ENCODE measurements at places on chromosomes 6 and 20.

DNA sequence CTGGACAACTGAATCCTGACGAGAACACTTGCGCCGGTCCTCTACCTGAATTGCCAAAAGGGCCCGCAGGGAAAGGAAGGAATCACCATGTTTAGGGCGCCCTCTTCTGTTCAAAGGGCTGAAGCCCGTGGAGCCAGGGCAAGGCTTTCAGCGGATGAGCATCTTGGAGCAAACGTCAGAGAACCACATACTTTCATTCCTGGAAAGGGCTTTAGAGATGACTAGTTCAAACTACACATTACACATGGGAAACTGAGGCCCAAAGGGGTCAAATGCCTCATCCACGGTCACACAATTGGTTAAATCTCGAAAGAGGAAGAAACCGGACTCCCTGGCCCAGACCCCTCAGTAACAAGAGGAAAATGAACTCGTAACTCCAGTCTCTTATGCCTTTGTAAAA lies 11.5 kb upstream of the ZNF133 start:
- peak; percentile 58 for DNase-seq

DNA sequence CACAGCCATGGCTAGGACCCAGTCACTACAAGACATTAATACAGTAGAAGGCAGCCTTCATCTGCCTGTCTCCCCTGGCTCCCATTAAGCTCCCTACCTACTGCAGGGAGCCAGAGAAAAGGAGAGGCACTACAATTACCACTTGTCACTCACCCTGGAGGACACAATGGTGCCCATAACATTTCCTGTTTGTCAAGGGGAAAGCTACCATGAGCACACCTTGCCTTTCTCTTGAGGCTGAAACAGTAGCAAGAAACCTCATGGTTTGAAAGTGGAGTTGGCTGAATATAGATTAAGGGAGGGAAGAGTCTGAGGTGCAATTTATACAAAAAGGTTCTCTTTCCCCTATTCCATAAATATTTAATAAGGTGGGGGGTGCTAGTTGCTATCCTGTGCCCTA lies 27.9 kb downstream of the STK38 start:
- no peak for DNase-seq

GRCh38 chr6:23448281-23448680 lies 677.7 kb upstream of the NRSN1 start:
- DNase-seq: no peak

DNA sequence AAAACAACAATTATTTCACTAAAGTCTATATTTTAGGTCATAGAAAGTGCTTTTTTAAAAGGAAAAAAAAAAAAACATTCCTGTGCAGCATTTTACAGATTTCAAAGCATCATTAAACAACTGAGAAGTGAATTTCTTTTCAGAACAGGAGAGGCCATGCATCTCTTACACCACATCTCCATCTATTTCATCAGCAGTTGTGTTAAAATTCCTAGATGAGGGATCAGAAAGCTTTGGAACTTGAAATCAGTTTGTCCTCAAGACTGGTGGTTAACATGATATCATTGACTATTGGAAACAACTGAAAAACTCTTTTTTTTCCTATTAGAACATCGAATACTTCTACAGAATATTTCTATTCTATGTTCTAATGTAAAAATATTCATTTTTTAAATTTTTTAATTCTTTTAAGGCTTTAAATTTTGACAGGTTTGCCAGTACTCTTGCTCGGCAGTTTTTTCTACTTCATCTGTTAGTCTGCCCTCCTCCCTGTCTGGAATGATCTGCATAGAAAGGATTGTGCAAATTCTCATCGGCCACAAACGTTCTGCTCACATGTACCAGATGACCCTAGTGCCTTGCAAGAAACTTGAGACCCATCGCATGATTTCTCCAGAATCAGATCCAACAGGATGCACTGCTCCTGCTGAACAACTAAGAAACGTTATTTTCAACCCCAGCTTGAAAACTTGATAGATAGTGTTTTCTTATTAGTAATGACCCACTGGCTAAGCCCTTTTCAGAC lies 411.0 kb upstream of the AGPAT4 start:
- DNase-seq: no peak

GRCh38 chr6:72624557-72625160 lies 2.8 kb downstream of the KCNQ5 start:
- DNase-seq: no peak

GRCh38 chr20:2213401-2213800 lies 82.4 kb upstream of the TGM3 start:
- no peak for DNase-seq

DNA sequence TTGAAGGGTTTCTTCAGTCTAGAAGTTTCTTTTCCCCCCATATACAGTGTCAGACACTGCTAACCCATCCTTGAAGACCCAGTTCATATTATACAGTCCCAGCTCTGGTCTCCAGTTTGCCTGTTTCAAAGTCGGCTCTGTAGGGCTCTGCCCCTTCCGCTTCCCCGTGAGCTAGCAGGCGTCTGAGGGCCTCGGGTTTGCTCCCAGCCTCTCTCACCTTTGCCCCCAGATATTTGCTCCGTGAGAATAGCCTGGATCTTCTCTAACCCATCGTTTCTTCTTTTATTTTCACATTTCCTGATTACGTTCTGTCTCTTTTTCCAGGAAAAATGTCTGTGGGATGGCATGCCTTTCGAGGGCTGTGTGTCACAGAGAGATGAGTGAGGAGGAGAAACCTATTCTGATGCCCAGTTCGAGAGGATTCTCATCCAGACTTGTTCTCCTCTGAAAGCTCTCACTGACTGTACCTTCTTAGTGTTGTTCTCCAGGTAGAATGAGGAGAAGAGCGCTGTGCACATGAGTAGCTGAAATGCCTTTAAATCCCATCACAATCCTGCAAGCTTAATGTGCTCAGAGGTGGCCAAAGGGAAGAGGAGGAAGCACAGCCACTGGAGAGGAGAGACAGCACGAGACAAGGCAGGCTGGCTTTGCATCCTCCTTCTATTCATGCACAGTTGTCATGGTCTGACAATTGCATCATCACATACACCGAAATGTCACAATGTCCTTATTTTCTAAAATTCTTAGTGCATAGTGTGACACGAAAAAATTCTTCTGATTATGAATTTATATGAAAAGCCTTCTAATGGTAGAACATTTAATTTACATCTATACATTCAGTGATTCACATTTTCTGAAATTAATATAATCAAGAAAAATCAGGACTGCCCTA lies 171.1 kb downstream of the FOXA2 start:
- DNase-seq: no peak

DNA sequence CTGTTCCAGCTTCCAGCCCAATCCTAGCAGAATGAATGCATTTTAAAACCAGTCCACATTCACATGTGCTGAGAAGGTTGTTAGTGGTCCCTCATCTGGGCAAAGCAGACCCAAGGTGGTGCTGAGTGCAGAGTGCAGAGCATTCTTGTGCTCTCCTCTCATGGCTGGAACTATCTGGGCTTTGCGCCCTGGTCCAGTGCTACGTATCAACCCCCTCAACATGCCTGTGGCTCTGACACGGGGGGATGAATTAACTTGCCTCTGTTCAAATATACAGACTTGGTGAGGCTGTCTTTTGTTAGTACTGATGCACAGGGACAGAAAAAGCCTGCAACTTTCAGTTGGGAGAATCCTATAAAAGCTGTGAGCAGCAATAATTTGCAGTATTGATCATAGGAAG lies 42.5 kb downstream of the PANK2 start:
- DNase-seq: no peak

- no peak for DNase-seq
These were observed 1.8 kb downstream of the OOEP start for GRCh38 chr6:73367761-73368355.
